ENCODE measurements at places on chromosomes 2 and 18.

GRCh38 chr2:42545841-42546390 lies 22.5 kb upstream of the MTA3 start:
- DNase-seq = no peak

GRCh38 chr2:95306336-95306895 lies 9.3 kb downstream of the KCNIP3 start:
- no peak for DNase-seq

DNA sequence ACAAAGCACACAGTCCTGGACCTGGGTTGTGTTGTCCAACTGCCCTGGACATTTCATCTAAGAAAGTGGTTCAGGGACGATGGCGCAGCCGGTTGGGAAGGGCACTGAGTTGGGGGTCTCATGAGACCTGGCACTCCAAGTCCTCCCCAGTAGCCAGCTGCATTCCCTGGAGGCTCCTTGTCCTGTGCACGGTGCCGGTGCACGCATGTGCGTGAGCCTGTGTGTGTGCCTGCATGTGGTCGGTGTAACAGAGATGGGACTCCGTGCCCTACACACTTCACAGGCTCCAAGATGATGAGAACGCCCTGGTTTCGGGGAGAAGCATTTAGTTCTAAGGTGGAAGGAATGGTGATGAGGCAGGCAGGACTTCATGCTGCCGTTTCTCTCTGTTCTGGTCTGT lies 124.9 kb upstream of the PXDN start:
- DNase-seq = no peak

- no peak for DNase-seq
Observed at GRCh38 chr2:150939087-150939486, 322.6 kb downstream of the RBM43 start.

DNA sequence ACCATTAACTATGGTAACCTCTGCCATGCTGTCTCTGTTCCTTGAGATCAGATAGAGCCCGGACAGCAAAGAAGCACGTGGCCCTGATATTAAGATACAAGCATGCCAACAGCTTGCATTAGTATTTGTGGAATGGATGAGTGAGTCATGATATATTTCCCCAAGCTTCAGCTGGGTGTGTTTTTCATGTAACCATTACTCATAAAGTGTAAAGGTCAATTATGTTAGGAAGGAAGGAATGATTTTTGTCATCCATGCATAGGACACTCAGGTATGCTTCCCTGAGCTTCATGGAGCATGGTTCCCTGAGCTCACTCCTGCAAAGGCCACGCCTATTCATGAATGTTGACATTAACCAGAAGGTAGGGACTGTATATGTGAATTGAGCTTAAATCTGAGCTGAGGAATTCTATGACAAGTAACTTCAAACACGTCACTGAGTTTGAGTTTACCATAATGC lies 74.6 kb downstream of the ARL4C start:
- no peak for DNase-seq

GRCh38 chr2:128314348-128315121 lies 4.1 kb downstream of the HS6ST1 start:
- DNase-seq = no peak

DNA sequence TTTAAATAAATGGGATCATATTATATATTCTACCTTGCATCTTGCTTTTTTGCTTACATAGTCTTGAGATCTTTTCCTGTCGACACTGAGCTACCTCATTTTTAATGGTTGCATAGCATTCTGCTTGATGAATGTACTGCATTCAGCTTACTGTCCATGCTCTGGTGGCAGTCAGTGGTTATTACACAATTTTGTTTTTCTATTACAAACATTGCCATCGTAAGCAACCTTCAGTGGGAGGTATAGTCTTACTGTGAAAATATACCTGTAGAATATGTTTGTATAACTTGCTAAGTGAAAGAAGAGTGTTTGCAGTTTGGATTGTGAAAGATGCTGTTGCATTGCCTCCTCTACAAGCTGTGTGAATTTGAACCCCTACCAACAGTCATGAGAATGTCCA lies 43.4 kb downstream of the UBXN4 start:
- DNase-seq = no peak

GRCh38 chr2:212683346-212684097 lies 144.9 kb upstream of the ERBB4 start:
- DNase-seq = no peak

DNA sequence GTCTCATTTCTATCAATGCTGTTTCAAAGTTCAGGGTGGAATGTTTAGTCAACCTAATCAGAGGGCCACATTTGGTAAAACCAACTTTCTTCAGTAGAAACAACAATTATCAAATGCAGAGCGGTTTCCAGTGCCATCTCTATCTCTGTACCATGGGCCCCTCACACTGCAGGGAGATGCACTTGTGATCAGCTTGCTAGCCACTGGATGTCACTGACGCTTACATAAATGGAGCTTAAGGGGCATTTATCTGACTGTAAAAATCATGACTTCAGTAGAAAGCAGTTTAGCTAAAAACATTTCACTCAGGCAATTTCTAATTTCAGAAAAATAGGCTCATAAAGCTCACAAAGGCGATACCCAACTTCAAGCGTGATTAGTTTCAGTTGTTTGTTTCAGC lies 678.0 kb downstream of the ZEB2 start:
- DNase-seq = no peak

GRCh38 chr18:32520771-32521170 lies 50.1 kb upstream of the GAREM1 start:
- DNase-seq = no peak

Data from stimulated activated CD8-positive, alpha-beta memory T cell treated with anti-CD3 and anti-CD28 coated beads, Interleukin-2, amount 100 ng/mL, for 1 hour (primary cell).